ENCODE measurements at places on chromosomes 11 and 22.
A peak's percentile ranks its signal among the peaks of the same experiment; 100 is the strongest.

GRCh38 chr11:107689317-107690202 lies 22.3 kb downstream of the SLN start:
- peak; percentile 88 for DNase-seq

- no peak for DNase-seq
Observed at GRCh38 chr11:119434591-119435330, 11.8 kb upstream of the THY1 start.

DNA sequence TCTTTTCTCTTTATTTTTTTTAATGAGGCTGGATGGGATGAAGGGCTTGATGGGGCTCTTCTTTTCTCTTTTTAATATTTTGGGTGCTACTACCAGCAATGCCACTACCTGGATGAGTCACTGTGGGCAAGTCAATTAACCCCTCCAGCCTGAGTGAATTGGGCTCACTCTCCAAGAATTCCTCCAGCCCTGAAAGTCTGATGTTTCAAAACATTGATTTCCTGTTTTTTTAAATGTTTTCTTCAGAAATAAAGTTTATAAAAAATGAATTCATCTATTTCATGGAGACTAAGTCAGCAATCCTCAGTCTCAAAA lies 812 bp upstream of the OR5A2 start:
- no peak for DNase-seq

DNA sequence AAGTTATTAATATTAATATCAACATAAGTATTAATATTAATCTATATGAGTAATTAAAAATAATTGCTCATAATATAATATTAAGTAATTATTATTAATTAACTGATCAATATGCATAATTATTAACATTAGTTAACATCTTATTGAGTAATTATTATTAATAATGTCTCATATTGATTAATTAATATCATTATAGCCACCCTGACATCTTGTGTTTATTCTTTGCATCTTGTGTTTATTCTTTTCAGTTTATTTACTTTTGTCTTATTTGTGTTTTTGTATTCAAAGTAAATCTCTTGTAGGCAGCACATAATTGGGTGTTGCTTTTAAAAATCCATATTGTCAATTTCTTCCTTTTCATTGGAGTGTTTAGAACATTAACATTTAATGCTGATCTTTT lies 56.6 kb downstream of the MYEOV start:
- no peak for DNase-seq

DNA sequence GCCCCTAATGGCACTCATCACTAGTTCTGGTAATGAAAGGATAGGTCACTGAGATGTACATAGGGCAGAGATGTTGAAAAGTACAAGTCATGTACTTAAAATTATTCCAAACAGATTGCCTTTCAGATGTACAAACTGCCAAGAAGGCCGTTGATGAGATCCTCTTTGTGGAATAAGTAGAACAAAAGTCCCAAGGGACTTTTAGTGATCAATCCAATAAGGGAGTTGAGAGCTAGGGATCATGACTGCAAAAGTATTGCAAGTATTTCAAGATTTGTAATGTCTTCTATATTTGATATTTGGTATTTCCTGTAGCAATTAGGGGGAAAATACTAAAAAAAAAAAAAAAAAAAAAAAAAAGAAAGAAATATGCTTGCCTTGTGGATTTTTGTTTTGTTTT lies 82.2 kb downstream of the ATG16L2 start:
- DNase-seq, result no peak

- no peak for DNase-seq
Observed at GRCh38 chr11:24496386-24496735, 492 bp upstream of the LUZP2 start.

DNA sequence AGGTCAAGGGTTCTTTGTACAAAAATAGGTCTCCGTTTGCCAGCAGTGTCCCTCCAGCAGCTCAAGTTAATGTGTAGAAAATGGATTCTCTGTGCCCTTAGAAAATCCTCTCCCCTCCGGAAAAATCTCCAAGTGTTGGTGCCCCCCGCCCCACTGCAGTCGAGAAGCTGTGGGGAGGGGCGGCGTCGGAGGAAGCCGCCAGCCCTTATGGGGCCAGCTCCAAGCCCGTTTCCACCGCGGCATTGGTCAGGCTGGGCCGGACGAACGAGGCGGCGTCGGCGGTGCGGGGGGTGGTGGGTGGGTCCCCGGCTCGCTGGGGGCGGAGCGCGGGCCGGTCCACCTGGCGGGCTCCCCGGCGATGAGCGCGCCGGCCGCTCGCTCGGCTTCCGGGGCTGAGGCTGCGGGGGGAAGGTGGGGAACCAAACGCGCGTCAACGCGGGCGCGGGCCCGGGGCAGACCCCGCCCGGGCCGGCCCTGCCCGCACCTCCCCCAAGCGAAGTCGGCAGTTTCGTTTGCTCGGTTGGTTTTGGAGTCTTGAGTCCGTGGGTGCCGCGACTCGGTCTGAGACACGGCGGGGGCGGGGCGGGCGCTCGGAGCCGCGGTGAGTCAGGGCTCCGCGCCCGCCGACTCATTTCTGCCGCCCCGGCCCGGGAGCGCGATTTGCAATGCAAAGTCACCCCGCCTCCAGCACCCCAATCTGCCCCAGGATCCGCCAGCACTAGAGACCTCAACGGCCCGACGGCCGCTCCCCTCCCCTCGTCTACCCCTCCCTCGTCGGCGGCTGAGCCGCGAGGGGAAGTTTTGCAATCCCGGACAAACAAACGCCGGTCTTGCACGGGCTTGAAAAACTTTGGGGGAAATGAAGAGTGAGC lies 1.4 kb downstream of the ASCL2 start:
- DNase-seq, result peak; percentile 66

DNA sequence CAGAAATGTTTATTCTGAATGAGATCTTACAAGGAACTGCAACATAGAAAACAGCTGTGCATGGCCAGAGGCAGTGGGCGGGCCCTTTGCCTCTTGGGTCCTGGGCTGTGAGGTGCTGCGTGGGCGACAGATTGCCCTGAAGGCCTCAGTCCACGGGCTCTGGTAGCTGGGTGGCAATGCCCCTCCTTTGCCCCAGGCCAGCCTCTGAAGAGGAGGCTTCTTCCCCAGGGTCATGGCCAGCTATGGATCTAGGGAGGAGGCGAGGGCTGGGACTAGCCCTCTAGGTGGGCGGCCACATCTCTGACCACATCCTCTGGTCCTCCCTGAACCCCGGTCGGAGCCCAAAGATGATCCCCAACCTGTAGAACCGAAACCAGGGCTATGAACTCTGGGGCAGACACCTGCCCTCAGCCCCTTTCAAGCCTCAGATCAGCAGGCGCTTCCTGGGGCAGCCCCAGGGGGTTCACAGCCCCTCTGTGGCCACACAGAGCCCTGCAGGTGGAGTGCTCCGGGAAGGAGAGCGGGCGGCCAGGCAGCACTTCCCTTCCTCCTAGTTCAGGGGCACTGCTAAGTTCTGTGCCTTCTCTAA lies 6.6 kb upstream of the CDC42BPG start:
- no peak for DNase-seq

GRCh38 chr11:109667719-109668118 lies 245.7 kb downstream of the C11orf87 start:
- DNase-seq, result no peak

GRCh38 chr22:47112994-47113852 lies 350.8 kb downstream of the TBC1D22A start:
- no peak for DNase-seq

DNA sequence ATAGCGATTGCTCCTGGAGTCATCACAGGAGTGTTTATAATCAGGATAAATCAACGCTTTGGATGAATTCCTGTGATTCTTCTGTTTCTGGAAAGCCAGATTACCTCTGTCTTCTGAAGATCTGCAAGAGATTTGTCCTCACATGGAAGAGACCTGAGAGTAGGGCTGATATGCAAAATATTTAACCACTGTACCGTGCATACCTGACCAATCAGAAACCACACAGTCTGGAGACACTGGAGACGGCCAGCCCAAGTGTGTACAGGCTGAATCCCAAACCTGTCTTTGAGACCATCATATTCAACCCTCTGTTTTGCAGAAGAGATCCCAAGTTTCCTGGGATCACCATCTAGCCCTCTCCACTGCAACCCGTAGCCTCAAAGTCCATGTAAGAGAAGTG lies 50.4 kb upstream of the WT1 start:
- DNase-seq, result no peak

DNA sequence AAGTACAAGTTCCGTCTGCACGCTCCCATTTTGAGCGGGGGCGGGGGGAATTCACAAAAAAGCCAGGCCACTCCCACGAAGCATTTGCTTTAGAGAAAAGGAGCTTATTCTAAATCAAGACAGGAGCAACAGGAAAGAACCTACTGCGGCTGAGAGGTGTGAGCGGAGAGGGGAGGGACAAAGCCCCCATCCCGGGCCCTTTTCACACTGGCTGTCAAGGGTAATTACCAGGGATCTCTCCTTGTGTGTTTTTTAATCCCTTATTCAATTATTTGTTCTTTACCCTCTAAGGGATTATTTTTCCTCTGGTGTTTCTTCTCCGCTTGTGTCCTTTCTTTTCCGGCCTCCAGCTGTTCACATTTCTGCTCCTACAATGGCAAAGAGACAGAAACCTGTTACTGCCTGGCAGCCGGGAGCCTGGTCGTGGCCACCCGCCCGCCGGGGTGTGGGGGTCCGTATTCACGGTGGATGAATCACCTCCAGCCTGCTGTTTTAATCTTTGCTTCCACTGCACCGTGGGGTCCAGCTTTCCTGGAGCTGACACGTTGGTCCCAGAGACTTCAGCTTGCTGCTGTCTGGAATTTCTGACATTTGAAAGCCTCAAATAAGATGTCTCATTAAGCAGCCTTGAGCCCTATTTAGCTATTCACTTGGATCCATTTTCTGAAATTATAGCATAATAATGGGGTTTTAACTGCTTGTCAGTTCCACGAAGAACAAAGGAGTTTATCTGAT lies 61.4 kb upstream of the FADD start:
- no peak for DNase-seq

DNA sequence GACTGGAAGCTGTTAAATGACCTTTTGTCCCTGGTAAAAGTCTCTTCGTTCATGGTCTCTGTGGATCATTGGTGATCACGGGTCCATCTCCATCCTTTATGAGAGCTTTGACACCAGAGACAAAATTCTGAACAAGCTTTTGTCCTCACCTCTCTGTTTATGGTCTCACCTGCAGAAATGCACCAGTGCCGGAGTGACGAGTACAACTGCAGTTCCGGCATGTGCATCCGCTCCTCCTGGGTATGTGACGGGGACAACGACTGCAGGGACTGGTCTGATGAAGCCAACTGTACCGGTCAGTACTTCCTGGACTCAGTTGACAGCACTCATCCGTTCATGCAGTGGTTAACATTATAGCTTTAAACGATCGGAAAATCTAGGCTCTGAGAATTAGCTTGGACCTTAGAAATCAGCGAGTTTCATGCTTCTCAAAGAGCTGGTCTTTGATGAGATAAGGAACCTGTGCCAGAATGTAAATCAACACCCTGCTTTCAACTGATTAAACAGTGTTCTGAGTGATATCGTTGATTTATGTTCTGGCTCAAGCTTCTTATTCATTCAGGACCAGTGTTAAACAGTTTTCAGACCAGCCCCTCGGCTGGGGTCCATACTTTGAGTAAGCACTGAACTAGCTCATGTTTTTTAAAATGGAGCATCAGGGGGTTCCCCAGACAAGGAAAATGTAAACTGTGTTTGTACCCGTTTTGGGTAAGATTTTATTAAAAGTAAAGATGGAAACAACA lies 124.5 kb upstream of the SORL1-AS1 start:
- no peak for DNase-seq

DNA sequence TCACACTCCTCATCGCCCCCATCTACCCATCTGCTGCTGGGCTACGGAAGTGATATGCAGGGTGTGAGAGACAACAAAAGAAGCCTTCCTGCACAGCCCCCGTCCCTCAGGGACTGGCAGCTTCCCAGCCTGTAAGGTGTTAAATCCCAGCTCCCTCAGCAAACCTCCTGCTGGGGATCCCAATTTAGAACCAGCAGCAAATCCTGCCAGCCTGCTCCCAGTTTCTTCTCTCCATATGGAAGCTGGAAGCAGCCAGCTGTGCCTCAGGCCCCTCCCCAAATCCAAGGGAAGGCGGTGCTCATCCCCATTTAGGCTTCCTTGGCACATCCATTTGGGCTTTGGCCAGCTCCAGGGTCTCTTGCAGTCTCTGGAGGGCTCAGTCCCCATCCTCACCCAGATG lies 47.5 kb downstream of the PAMR1 start:
- no peak for DNase-seq

DNA sequence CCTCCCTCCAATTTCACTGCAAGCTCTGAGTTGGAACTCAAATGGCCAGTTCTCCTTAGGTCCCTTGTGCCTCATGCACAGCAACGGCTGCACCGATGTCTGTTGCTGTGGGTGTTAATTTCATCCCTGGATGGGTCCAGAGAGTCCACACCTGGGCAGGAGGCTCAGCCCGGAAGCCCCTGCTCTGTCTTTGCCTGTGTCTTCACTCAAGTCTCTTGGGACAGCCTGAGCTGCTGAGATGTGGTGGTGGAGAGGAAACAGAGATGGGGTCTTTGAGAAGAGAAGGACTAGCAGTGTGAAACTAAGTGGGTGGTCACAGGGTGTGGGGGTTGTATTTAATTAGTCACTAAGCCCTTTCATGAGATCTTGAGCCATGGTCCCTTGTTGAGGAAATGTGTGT lies 109.3 kb downstream of the NECTIN1 start:
- DNase-seq, result no peak

DNA sequence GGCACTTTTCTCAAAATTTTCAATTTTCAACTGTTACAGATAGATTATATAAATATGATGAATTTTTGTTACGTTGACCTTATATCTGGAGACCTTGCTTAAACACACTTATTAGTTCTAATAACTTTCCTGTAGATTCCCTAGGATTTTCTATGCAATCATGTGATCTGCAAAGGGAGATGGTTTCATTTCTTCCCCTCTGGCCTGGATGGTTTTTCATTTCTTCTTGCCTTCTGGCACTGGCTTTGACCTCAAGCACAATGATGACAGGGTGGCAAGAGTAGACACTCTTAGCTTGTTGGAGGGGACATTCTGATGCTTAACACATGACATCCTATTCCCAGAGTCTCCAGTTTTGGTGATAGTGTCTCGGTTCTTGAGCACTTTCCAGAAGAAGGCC lies 75.9 kb downstream of the DGCR2 start:
- DNase-seq, result no peak

DNA sequence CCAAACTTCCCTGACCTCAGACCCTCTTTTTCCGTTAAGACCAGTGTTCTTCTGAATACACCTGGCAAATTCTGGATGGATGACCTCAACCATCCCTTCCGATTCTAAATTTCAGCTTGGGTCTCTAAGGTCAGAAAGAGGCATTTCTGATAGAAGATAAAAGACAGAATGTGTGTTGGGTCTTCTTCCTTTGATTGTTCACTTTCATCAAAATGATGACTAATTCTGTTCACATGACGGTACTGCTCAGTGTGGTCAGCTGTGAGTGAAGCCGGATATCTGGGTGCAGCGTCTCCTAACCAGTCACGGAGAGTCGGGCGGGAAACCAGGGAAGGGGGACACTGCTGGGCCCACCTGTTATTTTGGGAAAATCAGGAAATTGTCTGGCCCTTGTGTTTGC lies 151.6 kb upstream of the NAV2 start:
- DNase-seq, result no peak

DNA sequence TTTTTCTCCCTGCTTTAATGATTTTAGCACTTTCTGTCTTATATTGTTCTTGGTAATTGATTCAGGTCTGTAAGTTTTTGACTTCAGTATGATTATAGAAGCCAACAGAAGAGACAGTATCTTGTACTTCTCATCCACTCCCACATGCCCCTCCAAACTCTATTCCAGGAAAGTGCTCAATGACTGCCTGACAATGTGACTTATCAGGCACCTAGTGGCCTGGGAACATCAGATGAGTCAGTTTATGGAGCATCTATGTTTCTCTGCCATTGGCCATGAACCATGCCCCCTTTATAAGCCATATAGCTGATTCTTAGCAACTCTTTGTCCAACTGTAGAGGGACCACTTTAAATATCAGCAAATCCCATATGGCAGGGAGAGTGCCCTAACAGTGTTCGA lies 179.2 kb upstream of the MTMR2 start:
- no peak for DNase-seq

Data from NCI-H774 (cell line).